ENCODE measurements at places on chromosomes 5 and 9.

DNA sequence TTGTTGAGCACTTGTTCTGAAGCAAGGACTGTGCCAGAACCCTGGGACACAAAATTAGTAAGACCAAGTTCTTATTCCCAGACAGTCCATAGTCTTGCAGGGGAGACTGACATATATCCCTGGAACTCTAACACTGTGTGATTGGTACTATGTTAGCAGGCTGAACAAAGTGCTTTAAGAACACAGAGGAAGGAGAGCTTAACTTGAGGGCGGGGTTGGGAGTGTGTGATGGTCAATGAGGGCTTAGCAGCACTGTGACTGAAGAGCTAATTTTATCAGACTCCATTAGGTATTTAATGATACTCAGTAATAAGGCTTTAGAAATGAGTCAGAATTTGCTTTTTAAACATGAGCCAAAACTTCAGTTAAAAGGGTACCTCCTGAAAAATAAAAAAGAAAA lies 14.9 kb upstream of the SPATA24 start:
- no peak for DNase-seq

DNA sequence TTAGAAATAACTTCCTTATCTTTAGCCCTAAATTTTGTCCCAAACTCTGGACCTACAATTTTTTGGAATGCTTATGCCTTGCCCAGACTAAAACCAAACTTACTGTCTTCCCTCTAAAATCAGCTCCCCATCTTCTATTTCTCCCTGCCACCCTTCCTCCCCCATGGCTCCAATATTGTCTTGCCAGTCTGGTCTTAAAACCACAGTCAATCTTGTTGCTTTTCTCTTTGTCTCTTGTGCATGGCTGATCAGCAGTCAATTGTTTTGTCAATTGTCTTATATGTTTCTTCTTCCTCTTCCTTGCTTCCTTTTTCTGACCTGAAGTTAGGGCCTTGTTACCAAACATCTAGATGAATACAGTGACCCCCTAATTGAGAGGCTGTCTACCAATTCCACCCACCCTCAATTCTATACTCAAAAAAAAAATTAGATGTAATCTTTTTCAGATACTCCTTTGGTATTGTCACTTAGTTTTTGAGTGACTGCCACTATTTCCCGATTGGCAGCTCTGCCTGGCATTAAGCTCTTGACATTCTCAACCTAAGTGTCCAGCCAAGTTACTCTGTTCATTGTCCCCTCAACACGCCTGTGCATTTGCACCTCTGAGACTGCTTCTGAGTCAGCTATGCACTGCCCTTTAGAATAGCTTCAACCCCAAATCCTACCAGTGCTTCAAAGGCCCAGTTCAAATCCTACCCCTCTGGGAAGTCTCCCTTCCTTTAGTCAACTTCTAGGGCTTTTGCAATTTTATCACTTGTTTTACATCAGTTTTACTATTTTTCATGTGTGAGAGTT lies 2.5 kb downstream of the PDCD1LG2 start:
- DNase-seq, result no peak

DNA sequence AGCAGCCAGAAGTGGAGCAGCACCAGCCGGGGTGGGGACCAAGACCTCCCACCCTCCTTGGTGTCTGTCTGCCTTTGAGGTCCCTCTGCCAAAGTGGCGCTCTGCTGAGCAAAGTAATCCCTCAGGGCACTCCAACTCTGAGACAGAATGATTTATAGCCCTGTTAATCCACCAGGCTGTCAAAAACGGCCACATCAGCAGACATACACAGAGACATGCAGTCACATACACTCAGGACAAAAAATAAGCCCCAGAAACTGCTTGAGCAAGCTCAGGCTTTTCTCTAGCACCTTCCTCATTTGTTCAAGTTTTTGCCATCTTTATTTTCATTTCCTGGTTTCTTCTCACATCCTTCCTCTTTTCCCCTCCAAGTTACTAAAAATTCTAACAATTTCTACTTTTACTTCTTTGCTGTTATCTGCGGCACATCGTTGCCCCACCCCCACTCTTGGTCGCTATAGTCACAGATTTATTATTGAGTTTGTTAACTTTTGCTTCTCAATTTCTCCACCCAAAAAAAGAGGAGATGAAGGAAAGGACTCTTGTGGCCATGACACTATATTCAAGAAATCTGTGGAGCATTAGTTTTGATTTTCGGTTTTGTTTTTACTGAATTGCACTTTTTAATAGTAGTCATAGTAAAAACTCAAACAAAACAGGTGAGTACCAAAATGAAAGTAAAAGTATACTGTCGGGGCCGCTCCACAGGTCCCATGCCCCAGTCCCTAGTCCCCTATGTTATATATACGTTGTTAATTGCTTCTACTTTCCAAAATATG lies 17.4 kb upstream of the ADRB2 start:
- no peak for DNase-seq

- no peak for DNase-seq
These were observed 116.1 kb downstream of the TMEM174 start for GRCh38 chr5:73288803-73289720.

- no peak for DNase-seq
These were observed 184.9 kb downstream of the SMC2 start for GRCh38 chr9:104278929-104279496.

DNA sequence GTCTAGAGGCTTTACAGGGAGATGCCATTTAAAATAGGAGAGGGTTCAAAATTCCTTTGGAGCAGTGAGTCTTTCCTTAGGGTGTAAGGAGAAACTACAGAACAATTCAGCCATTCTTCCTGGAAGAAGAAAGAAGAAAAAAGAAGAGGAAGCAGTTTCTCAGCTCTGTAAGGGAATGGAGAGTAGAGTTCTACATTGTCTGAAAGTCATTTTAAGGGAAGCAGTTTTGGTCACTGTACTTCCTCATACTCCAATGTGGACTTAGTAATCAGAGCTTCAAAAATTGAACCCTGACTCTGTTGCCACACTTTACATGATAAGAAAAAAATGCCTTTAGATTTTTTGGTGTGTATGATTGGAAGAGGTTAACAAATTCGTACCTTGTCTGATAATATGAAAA lies 122.4 kb downstream of the LRRC70 start:
- DNase-seq, result no peak

DNA sequence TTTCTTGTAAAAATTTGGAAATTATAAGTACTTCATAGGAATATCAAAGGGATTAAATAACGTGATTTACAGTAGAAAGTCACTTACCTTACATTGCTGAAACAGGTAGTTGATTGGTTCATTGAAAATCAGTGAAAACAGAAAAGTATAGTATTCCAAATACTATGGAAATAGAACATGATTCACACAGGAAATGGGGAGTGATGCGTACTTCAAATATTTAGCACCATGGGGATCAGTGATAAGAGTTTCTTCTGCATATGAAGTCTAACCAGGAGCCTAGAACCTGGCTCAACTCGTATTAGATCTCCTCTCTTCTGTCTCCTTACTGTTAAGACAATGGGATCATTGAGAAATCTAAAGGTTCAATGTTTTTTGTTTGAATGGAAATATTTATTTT lies 133.3 kb downstream of the FAM174A start:
- peak; percentile 70 for DNase-seq

DNA sequence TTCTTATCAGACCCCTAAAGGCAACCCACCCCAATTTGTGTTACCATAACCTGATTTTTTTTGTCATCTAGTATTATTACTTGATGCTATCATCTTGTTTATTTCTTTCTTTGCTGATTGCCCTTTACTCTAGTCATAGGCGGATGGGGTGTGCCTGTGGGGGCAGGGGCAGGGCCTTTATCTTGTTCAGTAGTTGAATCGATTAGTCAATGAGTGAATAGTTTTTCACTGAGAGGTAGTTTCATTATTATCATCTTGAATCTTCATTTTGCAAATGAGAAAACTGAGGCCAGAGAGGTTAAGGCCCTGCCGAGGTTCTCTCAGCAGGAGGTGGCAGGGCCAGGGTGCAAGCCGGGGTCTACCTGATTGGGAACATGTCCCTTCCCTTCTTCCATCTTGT lies 9.4 kb upstream of the GM2A start:
- no peak for DNase-seq

DNA sequence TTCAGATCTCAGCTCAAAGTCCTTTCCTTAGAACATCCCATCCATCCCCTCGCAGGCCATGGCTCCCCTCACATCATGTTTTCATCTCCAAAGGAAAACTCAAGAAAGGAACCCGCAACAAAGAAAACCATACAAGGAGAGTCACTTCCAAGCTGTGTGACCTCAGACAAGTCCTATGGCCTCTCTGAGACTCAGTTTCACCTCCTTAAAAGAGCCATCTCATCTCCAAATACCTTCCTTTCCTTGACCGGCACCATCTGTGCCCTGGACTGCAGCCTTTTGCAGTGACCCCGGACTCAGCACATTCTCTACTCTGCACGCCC lies 10.7 kb downstream of the CORO2A start:
- no peak for DNase-seq

- DNase-seq, result no peak
These were observed 1853.3 kb downstream of the EFNA5 start for GRCh38 chr5:105817416-105817815.

- no peak for DNase-seq
These were observed 11.7 kb downstream of the MTREX start for GRCh38 chr5:55319491-55319890.

DNA sequence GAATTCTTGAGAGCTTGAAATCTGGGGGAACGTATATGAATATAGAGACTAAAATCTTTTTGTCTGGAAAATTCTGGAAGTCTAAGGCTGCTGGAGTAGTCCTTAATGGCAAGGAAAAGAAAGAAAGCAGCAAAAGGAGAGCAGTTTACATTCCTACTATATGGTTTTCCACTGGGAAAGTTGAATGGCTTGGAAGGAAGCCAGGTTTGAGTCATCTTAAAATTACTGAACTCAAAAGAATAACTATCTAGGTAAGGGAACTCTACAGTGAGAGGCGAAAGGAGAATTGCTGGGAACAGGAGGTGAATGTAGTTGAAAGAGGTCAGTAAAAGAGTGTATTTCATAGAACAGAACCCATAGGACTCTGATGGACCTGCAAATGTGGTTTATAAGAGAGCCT lies 258.1 kb upstream of the EDIL3 start:
- no peak for DNase-seq

DNA sequence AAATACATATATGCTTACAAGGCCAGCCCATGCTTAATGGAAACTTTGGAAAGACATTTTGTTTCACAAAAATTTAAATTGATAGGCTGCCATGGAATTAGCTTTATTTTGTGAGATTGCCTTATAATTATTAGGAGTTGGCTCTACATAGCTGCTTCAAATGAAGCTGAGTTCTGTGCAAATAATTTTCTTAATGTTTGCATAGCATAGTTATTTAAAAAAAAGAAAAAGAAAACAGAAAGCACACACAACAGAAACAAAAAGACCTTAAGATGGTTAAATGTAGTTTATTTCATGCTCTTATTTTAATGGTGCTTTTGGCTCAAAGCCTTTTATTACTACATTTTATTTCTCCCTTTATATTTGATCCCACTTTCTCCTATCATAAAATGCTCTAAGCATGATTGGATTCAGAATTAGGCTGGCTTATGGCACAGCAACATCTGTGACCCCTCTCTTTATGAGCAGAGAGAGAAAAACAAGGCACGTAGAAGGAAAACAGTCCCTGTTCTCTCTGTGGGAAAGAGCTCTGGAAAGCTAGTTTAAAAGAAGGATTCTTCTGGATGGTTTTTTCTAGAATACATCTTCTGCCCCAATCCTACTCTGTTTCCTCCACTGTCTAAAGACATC lies 530.5 kb downstream of the NTRK2 start:
- DNase-seq, result no peak

DNA sequence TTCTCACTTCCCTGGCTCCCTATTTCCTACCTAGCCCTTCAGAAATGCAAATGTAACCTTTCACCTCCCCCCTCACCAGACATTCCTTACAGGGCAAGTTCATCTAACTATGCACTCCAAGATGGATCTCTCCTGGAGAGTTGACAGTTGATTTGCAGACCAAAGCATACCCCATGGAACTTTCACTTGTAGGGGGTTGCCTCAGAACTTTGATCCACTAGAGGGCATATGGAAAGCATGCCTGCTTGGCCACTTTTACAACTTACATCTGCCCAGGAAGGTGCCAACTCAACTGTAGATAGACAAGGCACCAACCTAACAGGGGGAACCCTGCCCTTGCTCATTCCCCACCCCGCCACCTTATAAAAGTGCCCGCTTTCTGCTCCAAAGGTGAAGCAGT lies 187.8 kb downstream of the NXNL2 start:
- peak; percentile 19 for DNase-seq

DNA sequence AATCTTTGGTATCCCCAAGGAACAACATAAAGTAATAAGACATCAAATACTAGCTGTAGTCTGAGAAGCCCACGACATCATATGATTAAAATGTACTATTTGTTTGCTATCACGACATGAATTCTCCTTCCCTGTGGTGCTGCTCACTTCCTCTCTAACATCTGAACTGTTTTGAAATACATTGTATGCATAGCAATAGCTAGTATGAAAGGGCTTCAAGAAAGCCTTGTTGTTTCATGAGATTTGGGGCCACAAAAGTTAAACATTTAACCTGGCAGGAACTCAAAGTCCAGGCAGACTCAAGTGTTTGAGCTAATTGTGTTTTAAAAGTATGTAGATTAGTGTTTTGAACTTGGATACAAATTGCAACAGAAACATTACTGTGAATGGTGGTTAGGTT lies 237.4 kb upstream of the PTGER4 start:
- no peak for DNase-seq

- DNase-seq, result no peak
These were observed 50.4 kb upstream of the CDK5RAP2 start for GRCh38 chr9:120630333-120630732.

DNA sequence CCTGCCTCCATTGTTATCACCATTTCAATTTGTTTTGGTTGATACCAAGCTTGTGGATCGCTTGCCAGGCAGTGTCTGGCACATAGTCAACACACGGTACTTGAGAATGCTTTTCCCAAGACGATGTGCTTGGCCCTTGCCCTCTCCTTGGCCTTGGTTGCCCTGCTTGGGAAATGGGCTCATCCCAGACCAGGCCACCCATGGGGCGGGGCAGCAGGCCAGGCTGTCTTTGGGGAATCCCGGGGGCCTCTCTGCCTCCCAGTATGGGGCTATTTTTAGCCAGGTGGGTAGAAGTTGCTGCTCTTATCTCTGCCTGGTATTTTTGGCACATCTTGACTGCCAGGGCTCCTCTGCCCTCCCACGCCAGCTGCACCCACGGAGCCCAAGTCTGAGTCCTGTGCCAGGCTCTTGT lies 49.9 kb downstream of the LMX1B start:
- DNase-seq, result no peak

- no peak for DNase-seq
These were observed 4.6 kb upstream of the SAR1B start for GRCh38 chr5:134637116-134637721.

GRCh38 chr9:18361646-18362045 lies 112.3 kb upstream of the ADAMTSL1 start:
- no peak for DNase-seq

GRCh38 chr9:20597862-20598261 lies 24.4 kb downstream of the MLLT3 start:
- no peak for DNase-seq

Measured in SW 1271 (cell line).